Heart left ventricle (tissue), 16 donors: ENCODE measurements at places on chromosomes 16 and 17.

DNA sequence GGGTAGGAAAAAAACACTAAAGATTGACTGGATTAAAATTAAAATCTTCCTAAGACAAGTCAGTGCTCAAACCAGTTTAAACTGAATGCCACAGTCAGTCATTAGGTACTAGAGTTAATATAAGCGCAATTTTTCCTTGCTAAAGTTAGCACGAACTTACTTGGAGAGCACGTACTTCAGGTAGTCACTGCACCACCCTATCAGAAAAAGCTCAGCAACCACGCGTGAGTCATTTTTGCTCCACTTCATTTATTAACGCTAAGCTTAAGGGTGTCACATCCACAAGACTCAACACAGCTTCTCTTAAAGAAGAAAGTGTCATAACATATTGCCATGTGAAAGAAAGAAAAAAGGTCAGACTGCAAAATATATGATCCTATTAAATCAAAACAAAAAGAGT lies 53.1 kb downstream of the TEX2 start:
- H3K27ac ChIP-seq = peak overlapping the region; percentile 6
- H3K4me3 ChIP-seq = no peak overlapping the region
- no peak for DNase-seq
- no peaks in the 10 kb centered on the region for H3K4me1 ChIP-seq
- H3K36me3 ChIP-seq = peaks cover 6% of the 10 kb centered on the region
- no peaks in the 10 kb centered on the region for H3K27me3 ChIP-seq

GRCh38 chr17:73096866-73097265 lies 4.4 kb upstream of the SLC39A11 start:
- H3K4me3 ChIP-seq = no peak overlapping the region
- H3K27ac ChIP-seq = no peak overlapping the region
- no peaks in the 10 kb centered on the region for H3K36me3 ChIP-seq
- H3K4me1 ChIP-seq = peaks cover 14% of the 10 kb centered on the region
- no peaks in the 10 kb centered on the region for H3K27me3 ChIP-seq

DNA sequence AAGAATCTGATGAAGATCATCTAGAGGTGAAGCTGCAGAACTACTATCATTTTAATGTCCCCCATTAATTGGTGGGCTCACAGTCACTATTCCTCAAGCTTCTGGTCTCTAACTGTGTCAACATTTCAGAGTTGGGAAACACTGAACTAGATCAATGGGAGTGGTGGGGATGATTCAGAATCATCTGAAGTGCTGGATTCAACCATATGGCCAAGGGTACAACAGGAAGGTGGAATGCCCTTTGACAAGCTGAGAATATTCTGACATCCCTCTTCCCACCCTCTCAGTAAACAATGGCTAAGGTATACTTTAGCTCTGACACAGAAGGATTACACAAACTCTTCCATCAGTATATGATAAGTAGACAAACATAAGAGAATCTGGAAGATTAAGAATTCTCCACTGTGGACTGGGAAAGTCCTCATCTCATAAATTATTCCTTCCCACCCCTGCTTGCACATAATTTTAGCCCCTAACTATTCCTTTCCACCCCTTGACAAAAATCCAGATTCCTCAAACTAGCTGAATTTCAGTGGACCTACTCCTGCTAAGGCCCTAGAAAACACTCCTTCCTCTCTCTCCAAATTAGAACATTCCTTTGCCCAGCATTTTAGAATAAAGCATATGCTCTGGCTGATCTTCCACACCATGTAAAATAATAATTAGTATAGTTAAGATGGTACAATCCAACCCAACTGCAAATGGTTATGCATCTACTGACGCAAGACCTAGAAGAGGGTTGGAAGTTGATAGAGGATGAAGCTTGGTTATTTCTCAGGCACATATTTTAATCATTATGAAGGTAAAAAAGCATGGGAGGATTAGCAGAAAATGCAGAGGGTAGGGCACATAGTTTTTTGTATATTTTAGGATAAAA lies 16.3 kb upstream of the RFFL start:
- no peaks in the 10 kb centered on the region for H3K27me3 ChIP-seq
- no peak overlapping the region for H3K27ac ChIP-seq
- H3K4me3 ChIP-seq = no peak overlapping the region
- no peak for DNase-seq

DNA sequence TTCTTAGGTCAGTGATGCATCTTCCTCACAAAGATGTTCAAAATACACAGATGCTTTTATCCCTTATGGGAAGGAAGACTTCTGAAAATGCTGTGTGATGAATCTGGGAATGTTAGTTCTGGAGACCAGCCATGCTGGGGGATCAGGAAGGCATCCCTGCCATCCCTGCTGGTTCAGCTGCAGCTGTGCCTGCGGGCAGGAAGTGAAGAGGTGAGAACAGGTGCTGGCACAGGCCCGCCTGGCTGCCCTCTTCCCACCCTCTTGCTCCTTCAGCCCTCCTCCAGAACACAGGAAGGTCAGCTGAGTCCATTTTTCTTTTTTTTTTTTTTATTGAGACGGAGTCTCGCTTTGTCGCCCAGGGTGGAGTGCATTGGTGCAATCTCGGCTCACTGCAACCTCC lies 15.2 kb downstream of the RAB11FIP3 start:
- no peak overlapping the region for H3K27ac ChIP-seq
- no peaks in the 10 kb centered on the region for H3K4me1 ChIP-seq
- H3K4me3 ChIP-seq = no peak overlapping the region

GRCh38 chr16:87190288-87191230 lies 126.6 kb downstream of the C16orf95 start:
- no peaks in the 10 kb centered on the region for H3K36me3 ChIP-seq
- no peaks in the 10 kb centered on the region for H3K27me3 ChIP-seq
- no peaks in the 10 kb centered on the region for H3K4me1 ChIP-seq
- H3K4me3 ChIP-seq = no peak overlapping the region
- H3K27ac ChIP-seq = no peak overlapping the region

GRCh38 chr16:3015865-3016521 lies 2.0 kb downstream of the CLDN6 start:
- no peaks in the 10 kb centered on the region for H3K36me3 ChIP-seq
- H3K27me3 ChIP-seq = peaks cover 23% of the 10 kb centered on the region
- H3K4me3 ChIP-seq = no peak overlapping the region

DNA sequence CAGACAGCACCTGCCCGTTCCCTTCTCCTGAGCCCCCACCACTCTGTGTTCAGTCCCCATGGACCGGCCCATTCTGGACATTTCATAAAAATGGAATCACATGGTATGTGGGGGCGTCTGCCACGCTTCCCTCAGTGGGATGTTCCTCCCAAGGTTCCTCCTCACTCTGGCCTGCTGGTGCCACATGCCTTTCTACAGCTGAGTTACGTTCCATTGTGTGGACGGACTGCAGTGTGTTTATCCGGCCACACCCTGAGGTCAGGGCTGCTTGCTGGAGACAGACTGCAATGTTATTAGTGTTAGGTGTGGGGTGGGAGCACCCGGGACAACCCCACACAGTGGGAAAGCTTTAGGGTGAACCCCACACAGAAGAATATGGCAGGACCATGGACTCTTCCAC lies 5.9 kb upstream of the AATK start:
- DNase-seq = no peak
- no peak overlapping the region for H3K4me3 ChIP-seq
- no peaks in the 10 kb centered on the region for H3K27me3 ChIP-seq
- H3K36me3 ChIP-seq = no peaks in the 10 kb centered on the region
- H3K27ac ChIP-seq = no peak overlapping the region

DNA sequence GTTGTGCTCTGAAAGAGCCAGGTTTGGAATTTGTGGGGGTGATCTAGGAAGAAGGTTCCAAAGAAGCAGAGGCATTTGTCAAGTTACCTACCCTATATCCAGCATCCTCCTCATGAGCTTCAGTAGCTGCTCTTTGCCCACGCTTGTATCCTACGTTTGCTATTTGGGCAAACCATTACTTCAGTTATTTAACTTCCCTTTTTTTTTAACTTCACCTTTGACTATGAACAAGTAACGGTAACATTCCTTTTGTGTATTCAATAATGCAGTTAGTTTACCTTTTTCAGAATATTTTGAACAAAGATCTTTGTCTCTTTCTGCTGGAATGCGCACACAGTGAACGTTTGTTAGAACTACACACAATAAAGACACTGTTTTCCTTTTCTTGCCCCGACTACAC lies 41.5 kb downstream of the CYB5B start:
- H3K27ac ChIP-seq = no peak overlapping the region
- H3K36me3 ChIP-seq = peaks cover 43% of the 10 kb centered on the region
- no peak for DNase-seq
- peaks cover 25% of the 10 kb centered on the region for H3K4me1 ChIP-seq

DNA sequence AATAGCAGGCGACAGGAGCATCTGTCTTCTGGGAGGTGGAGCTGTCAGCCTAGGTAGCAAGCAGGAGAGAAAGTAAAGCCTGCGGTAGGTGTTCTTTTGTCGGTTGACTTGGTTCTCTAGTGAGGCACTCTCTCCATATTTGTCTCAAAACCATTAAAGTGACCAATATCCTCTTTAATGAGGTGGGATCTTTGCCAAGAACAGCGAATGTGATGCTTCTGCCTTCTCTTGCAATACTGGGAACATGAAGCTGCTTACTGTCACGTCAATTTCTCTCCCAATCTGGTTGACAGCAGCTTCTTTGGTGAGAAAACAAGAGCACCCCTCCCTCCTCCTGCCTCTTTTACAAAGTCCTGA lies 176.7 kb downstream of the ABCC12 start:
- DNase-seq = no peak
- H3K27ac ChIP-seq = no peak overlapping the region
- H3K27me3 ChIP-seq = no peaks in the 10 kb centered on the region
- H3K4me3 ChIP-seq = no peak overlapping the region
- no peaks in the 10 kb centered on the region for H3K4me1 ChIP-seq
- H3K36me3 ChIP-seq = no peaks in the 10 kb centered on the region

DNA sequence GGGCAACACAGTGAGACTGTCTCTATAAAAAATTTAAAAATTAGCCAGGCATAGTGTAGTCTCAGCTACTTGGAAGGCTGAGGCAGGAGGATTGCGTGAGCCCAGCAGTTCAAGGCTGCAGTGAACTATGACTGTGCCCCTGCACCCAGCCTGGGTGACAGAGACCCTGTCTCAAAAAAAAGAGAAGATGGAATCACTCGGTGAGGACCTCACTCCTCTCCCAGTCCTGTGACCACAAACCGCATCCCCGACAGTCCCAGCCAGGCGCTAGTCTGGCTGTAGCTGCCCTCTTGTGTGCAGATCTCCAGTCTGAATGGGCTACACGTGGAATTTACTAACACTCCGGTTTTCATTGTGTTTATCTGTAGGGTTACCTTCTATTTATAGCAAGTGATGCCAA lies 11.1 kb downstream of the DEXI start:
- no peak overlapping the region for H3K4me3 ChIP-seq
- no peaks in the 10 kb centered on the region for H3K27me3 ChIP-seq
- DNase-seq = no peak
- H3K36me3 ChIP-seq = peaks cover 57% of the 10 kb centered on the region

DNA sequence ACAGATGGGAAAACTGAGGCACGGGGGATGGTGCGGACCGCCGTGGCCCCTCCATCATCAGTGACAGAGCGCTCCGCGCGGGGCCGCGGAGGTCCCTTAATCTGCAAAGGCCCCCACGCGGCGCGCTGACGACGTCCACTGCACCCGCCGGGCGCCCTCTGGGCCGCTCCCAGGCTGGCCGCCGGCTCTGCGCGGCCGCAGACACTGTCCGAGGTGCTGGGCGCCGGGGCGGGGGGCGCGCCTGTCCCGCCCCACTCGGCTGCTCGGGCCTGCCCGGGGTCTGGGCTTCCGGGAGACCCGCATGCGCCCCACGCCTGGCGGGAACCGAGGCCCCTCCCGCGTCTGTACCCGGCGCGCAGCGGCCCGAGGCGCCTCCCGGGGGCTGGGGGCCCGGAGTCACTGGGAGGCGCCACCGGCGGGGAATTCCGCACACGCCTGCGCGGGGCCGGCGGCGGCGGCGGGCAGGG lies 550 bp upstream of the RNF213 start:
- peak overlapping the region; percentile 69 for H3K4me3 ChIP-seq
- peak overlapping the region; percentile 90 for H3K27ac ChIP-seq
- no peaks in the 10 kb centered on the region for H3K27me3 ChIP-seq
- no peaks in the 10 kb centered on the region for H3K36me3 ChIP-seq
- DNase-seq = peak; percentile 87

DNA sequence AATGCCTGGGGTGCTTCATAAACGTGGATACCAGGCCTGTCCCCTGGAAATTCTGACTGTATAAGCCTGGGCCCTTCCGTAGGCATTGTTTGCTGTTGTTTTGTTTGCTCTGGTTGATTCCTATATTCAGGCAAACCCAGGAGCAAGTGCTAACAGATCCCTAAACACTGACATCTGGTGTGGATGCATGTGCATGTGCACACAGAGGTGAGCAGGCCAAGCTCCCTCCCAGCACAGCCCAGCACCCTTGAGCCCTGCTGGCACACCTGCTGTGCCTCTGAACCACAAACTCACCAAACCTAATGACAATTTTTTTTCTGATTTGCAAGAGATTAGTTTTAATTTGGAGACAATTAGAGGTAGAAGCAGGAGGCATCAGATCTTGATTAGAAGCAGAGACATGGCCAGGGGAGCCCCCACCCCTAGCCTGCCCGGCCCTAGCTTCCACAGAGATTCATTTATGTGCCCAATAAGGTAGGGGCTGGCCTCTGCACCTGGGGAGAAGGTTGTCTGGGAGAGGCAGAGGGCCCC lies 40.4 kb downstream of the TMEM132E start:
- peaks cover 21% of the 10 kb centered on the region for H3K27me3 ChIP-seq
- no peaks in the 10 kb centered on the region for H3K4me1 ChIP-seq
- H3K36me3 ChIP-seq = no peaks in the 10 kb centered on the region
- DNase-seq = no peak
- no peak overlapping the region for H3K4me3 ChIP-seq

DNA sequence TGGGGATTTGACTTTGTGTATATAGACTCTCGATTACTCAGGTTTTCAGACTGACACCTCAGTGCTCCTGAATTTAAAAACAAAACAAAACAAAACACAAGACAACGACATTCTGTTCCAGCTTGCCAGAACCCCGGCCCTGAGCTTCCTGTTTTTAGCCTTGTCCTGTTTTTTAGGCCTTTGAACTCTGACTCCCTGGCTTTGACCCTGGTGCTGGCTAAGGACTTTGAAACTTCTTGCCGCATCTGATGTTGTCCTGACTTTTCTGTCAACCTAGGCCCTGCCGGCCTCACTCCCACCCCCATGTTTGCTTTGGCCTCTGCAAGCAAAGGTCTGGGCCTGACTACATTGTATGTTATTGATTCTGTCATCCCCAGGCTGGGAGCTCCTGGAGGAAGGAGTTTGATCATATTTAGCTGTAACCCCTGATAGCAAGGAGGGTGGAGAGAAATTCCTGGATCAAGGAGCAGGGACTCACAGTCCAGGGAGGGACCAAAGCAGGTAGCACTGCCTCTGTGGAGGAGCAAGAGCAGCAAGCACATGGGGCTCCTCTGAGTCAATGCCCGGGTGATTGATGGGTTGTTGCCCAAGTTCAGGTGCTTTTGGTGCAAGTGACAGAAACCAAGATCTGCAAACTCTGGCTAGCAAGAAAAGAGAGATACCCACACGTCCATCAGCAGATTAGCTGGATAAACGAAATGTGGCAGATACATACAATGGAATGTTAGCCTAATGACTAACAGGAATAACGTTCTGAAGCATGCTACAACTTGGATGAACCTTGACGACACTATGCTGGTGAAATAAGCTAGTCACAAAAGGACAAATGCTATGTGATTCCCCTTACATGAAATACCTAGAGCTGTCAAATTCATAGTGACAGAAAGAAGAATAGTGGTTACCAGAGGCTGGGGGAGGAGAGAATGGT lies 7.7 kb downstream of the CCL16 start:
- H3K27me3 ChIP-seq = no peaks in the 10 kb centered on the region
- H3K4me1 ChIP-seq = peaks cover 3% of the 10 kb centered on the region
- no peak overlapping the region for H3K4me3 ChIP-seq
- peak; percentile 48 for DNase-seq
- no peak overlapping the region for H3K27ac ChIP-seq

- no peak for DNase-seq
- no peaks in the 10 kb centered on the region for H3K27me3 ChIP-seq
- H3K4me1 ChIP-seq = peaks cover 4% of the 10 kb centered on the region
- H3K27ac ChIP-seq = no peak overlapping the region
- H3K36me3 ChIP-seq = peaks cover 41% of the 10 kb centered on the region
Observed at GRCh38 chr17:36493956-36494355, 7.5 kb downstream of the ZNHIT3 start.
